RPMI8226 (cell line): ENCODE measurements at places on chromosomes 3 and 15.
A peak's percentile ranks its signal among the peaks of the same experiment; 100 is the strongest.

- DNase-seq, result no peak
Observed at GRCh38 chr3:17686613-17687012, 55.8 kb downstream of the TBC1D5 start.

DNA sequence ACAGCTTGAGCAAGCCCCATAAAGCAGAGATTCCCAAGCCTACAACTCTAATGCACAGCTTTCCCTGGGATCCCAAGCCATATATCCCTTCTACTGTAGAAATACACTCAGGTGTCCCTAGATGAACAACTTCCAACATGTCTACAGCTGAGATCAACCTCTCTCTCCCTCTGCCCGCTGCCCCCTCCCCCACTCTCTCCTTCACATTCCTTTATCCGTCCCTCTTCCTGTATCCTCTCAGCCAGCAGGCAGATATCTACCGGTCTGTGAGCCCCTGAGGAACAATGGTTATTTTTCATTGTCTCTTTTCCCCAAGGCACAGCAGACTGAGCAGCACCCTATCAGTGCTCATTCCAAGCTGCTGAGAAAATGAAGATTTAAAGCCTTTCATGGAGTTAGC lies 138.6 kb downstream of the SUCLG2 start:
- DNase-seq, result no peak

- DNase-seq, result no peak
Observed at GRCh38 chr3:50331364-50331907, 3.4 kb upstream of the TUSC2 start.

DNA sequence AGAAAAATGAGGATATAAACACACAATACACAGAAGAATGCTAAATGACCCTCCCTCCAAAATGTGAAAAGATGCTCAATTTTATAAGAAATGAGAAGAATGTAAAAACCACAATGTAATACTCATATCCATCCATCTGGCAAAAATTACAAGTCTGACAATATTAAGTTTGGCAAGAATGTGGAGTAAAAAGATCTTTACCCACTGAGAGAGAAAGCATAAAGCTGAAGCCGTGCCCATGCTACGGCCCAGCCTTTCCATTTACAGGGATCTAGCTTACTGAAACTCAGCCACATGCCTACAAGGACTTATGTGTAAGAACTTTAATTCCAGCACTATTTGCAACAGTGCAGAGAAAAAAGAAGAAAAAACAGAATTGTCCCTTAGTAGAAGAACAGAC lies 42.9 kb downstream of the ATP13A3 start:
- DNase-seq, result no peak

- peak; percentile 20 for DNase-seq
Observed at GRCh38 chr3:81760215-81760614, 1.2 kb downstream of the GBE1 start.

DNA sequence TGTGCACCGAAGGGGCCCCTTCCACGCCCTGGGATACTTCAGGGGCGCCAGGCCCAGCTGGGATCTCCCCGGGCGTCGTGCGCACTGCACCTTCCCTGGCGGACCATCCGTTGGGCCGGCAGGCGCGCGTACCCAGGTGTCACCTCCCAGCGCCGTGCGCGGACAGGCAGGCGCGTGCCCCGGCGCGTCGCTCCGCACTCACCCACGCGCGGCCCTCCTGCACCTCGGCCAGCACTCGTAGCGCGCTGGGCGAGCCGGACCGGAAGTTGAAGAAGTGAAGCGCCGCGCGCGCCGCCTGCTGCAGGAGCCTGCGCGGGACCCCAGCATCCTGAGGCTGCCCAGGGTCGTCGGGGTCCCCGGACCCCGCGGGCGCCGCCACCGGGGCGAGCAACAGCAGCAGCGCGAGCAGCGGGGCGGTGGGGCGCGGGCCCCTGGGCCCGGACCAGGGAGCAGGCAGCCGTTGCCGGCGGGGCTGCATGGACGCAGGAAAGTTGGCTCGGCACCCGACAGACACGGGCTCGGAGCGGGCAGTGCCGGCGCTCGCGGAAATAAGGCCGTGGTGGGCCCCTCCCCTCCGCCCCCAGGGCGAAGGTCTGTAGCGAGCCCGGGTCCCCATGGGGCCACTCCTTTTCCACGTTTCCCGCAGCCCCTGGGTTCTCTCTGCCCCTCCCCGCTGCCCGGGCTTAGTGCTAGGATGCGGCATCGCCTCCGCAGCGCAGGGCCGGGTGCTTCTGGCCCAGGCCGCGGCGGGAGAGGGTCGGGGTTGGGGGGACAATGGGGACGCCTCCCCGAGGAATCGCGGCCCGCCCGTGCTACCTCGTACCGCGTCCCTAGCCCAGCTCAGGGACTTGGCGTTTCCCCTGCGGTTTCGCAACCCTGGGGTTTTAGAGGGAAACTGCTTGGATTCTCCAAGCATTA lies at the start of gene RARRES1:
Gene RARRES1 (minus strand): TSS at position 520 of the 918 bp plus-strand sequence. CDS start 42 bp downstream, at position 478.
- DNase-seq, result no peak

GRCh38 chr3:134938029-134938525 lies 143.0 kb downstream of the EPHB1 start:
- DNase-seq, result no peak

- DNase-seq, result no peak
Observed at GRCh38 chr3:149901770-149902169, 68.9 kb downstream of the PFN2 start.

DNA sequence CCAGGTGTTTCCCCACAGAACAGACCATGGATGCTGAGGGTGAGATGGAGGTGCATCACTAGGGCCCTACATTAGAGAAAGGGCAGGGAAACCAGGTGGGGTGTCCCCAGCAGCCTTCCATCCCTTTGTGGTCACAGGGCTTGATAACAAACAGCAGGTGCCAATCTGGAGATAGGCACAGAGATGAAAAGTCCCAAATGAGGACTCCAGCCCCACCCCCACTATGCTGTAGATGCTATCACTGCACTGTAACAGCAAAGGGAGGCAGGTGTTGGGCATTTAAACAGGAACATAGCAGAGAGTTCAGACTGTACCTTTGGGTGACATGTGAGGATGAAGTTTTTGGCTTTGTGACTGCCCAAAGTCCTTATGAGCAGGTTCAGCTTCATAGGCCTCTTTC lies 21.4 kb downstream of the IL20RB start:
- no peak for DNase-seq

DNA sequence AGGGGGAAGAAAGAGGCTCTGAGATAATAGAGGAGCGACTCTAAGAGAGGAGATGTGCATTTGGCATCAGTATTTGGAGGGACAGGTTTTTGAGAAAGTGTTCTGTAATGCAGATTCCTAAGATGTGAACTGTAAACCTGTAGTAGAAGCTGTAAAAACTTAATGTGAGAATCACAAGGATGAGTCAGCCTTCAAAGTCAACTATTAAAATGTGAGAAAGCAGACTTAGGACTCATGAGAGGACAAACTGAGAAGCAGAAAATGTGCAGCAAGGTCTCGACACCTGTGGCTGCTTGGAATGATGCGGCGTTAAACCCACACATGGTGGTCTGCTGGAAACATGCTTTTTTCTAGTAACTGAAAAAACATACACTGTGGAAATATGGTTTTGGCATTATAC lies 36.0 kb downstream of the USP13 start:
- no peak for DNase-seq

- no peak for DNase-seq
Observed at GRCh38 chr15:25052191-25052999, 97.6 kb downstream of the SNRPN start.

GRCh38 chr15:42160136-42160535 lies 3.7 kb upstream of the PLA2G4F start:
- no peak for DNase-seq

DNA sequence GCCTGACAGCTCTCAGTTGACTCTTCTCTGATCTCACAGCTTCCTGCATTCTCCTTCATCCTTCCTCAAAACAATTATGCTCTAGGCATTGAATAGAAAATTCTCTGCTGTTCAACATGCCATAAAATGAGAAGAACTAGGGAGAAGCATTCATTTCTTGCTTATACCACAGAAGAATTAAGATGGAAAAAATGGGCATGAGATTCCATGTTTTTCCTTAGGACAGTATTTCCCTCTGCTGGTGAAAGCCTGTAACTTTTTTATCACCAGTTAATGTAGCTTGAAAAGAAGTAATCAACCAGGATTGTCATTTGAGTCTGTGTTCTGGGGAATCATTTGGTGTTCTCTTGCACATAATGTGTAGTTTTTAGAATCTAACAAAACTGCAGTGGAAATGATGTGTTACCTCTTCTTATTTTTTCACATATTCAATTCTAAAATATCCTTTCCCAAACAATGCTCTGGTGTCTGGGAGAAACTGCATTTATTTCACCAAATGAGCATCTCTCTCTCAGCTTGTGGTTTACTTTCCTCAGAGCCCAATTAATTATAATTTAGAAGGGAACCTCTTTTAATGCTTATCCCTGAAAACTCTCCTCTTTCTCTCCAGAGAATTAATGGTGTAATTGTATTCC lies 92.8 kb upstream of the DCBLD2 start:
- DNase-seq, result no peak

DNA sequence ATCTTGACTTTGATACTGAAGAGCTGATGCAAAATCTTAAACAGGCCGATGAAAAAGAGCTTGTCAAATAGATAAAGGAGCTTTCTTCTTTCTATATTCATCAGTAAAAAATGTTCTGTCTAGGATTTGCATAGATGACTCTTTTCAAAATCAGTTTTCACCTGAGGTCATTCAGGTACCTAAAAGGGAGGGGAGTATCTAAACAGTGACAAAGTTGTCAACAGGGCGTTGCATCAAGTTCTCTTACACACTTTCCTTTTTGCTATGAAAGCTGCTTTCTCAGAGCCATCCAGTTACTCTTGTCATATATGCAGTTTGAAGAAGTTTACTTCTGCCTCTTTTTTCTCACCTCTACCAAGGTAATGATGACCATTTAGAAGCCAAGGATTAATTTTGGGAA lies 60.0 kb downstream of the AKAP13 start:
- DNase-seq, result no peak

DNA sequence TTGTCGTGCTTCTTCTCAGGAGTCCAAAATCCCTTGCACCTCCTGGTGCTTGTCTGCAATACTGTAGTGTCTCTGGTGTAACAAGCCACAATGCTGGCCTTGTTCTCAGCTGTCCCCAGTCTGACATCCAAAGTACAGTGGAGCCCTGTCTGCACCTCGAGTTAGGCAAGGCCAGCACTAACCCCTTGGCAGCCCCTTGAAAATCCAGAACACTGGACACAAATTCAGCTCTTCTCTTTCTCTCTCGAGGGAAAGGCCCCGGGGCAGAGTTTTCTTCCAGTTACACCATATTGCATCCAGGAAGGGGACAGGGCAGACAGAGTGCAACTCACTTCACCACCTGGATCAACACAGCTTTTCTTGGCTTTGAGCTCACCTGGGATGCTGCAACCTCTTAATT lies 91.3 kb upstream of the ATP10A start:
- DNase-seq, result no peak

DNA sequence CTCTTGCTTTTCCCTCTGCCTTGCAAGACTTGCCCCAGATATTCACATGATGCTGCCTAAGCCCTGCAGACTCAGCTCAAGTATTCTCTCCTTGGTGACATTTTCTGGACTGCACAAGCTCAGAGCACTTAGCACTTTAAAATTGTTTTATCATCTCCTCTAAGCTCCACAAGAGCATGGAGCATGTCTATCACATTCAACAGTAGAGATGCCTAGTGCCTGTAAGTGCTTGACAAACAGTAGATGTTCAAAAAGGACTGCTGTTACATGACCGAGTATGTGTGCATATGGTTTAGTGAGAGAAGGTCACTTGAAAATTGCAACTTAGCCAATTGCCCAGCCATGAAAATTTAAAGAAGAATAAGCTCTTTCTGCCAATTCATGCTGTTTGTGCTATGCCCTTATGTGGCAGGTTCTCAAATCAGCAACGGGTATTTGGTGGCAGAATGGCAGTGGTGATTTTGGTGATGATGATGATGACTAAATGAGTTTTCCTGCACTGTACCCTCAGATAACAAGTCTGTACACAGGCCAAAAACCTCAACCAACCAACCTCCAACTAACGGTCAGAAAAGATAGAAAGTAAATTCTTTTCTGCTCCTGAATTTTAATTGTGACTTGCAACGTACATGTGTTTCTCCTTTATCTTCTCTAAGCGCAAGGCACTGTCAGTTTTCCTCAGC lies 647.2 kb upstream of the UBE2E2 start:
- no peak for DNase-seq

DNA sequence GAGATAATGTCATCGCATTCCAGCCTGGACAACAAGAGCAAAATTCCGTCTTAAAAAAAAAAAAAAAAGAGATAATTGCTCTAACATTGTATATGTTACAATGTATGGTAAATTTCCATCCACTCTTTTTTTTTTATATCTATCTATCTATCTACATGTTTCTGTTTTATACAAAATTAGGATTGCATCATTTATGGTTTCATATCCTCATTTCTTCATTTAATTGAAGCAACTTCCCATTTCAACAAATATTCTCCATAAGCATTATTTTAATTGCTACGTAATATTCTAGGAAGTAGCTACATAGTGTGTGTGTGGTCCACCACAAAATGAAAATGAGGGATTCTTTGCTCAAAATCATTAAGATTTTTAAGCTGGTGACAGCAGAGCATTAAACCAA lies 18.4 kb downstream of the RBP1 start:
- no peak for DNase-seq

DNA sequence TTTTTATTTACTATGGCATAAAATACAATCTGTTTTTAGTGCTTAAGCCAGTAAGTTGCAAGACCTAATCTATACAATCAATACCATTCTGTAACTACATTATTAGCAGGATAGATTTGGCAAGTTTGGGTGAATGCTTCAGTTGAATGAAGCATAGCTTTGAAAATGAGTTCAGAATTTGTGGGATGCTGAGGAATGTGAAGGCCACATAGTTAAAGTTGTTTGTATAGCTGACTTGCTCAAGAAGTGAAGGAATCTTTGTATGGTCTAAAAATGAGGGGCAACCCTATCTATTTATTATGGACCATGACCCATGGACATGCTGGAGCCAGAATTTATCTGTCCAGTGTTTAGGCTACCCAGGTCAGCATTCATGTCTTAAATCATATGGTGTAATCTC lies 58.5 kb downstream of the CRYBG3 start:
- DNase-seq, result no peak

GRCh38 chr3:142779591-142779990 lies 55.8 kb downstream of the TRPC1 start:
- DNase-seq, result no peak

DNA sequence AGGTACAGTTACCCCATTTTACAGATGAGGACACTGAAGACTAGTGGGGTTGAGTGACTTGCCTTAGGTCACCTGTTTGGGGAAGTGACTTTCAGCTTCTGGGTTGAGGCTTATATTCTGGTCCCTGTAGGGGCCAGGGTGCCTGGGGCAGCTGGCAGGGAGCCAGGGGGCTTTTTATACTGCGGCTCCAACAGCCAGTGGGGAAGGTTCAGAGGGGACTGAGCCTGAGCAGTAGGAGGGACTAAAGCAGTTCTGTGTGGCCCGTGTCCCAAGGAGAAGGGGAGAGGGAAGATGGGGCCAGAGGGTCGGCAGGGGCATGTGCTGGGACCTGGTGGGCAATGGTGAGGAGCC lies 37.7 kb downstream of the SLC6A6 start:
- no peak for DNase-seq

GRCh38 chr15:45387380-45388007 lies 9.2 kb upstream of the GATM start:
- no peak for DNase-seq

GRCh38 chr3:38133209-38133556 lies 3.7 kb downstream of the ACAA1 start:
- no peak for DNase-seq

- DNase-seq, result peak; percentile 54
Observed at GRCh38 chr3:38738630-38739395, 77.2 kb downstream of the SCN10A start.

- DNase-seq, result no peak
Observed at GRCh38 chr15:54854667-54855066, 342.1 kb downstream of the RSL24D1 start.
